ENCODE measurements at places on chromosomes 4 and X.

DNA sequence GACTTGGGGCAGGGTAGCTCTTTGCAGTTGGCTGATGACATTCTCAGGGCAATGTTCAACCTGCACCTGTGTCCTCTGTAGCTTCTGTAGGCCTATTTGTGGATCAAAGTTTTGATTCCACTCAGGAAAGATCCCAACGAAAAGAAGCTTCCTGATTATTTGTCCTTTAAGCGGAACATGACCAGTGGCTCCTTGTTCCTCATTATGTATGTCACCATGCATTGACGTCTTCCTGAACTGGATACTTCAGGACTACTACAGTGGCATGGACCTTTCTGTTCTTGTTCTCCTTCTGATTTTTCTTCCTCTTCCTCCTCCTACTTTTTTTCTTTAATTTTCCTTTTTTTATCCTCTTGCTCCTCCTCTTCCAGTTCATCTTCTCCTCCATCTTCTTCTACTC, 62.4 kb downstream of the NBDY start:
- no peak for DNase-seq

DNA sequence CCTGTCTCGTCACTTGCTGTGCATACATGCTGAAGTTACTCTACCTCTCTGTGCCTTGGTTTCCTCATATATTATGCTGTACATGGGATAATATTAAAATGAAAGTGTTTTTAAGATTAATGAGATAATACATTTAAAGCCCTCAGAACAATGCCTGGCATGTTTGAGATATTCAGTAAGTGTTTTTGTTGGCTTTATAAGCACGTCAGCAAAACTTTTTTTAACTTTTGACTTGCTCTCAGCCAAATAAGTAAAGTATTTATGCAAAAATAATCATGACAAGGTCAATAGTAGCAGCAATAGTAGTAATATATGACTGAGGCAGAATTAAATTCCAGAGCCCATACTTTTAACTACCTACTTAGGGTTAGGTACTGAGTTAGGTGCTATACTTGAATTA, 29.2 kb downstream of the LIMCH1 start:
- no peak for DNase-seq

- no peak for DNase-seq
Measured at GRCh38 chr4:85370400-85371032, 104.4 kb upstream of the ARHGAP24 start.

- DNase-seq, result peak; percentile 76
Measured at GRCh38 chrX:39050427-39050826, 249.2 kb downstream of the MID1IP1 start.

- DNase-seq, result no peak
Measured at GRCh38 chr4:99052902-99053301, 35.7 kb downstream of the ADH5 start.

- no peak for DNase-seq
Measured at GRCh38 chrX:72062916-72063315, 68.8 kb downstream of the RTL5 start.

- DNase-seq, result no peak
Measured at GRCh38 chrX:30111431-30111830, 103.9 kb upstream of the MAGEB2 start.

DNA sequence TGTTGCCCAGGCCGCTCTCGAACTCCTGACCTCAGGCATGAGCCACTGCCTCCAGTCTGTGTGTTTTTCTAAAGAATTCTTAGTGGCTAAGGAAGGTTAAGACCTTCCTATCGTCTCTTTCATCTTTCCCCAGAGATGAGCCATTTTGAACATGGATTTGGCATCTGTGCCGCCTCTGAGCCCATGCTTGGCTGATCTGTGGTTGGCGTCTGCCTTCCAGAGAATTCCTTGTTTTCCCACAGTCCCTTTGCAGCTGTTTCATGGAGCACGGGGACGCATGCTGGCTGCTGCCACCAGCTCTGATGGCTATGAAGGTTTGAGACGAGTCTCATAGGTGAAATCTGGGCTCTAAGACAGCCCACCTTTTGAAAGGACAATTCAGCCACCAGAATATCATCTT, 60.4 kb downstream of the SHROOM2 start:
- DNase-seq, result no peak

DNA sequence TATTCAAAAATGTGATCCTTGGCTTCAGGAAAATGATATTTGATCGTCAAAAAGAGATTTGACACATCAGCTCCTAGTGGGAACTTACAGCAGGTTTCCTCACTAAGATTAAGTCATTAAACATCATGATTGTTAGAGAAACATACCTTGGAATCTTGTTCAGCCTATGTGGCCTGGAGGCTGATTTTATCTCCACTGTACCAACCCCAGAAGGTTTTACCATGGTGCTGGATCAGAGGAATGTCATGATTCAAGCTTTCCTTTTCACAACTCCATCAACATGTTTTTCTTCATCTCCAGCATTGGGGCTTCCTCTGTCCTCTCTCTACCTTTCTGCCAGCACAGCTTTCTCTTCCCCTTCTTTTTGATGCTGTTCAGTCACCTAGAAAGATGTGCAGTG, 68.4 kb upstream of the MID1IP1 start:
- peak; percentile 61 for DNase-seq

- DNase-seq, result no peak
Measured at GRCh38 chr4:156021298-156021697, 67.6 kb upstream of the CTSO start.

DNA sequence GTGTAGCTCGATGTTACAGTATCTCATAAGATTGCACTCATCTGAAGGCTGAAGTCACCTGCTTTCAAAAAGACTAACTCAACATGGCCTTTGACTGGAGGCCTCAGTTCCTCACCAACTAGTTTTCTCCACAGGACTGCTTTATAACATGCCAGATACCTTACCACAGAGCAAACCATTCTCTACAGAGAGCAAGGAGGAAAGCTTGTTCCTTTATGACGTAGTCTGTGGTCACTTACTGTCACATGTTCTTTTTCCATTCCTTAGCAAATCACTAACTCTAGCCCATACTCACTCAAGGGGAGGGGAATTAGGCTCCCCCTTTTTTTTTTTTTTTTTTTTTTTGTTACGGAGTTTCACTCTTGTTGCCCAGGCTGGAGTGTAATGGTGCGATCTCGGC, 3.2 kb downstream of the THAP9 start:
- DNase-seq, result no peak

DNA sequence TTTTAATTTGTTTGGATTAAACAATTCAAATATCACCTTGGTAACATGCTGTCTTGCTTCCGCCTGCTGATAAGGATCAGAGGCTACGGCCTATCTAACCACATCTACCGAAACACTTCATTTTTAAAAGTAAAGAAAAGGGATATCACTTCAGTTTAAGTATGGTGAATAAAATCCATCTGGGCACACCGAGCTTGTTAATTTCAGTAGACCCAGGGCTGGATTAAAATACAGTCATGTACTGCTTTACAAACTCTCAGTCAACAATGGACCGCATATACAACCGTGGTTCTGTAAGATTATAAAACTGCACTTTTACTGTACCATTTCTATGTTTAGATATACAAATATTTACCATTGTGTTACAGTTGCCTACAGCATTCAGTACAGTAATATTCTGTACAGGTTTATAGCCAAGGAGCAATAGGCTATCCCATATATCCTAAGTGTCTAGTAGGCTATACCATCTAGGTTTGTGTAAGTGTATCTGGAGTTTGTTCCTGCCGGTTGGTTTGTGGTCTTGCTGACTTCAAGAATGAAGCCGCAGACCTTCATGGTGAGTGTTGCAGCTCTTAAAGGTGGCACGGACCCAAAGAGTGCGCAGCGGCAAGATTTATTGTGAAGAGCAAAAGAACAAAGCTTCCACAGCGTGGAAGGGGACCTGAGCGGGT, 40.0 kb downstream of the SEPTIN11 start:
- DNase-seq, result no peak

DNA sequence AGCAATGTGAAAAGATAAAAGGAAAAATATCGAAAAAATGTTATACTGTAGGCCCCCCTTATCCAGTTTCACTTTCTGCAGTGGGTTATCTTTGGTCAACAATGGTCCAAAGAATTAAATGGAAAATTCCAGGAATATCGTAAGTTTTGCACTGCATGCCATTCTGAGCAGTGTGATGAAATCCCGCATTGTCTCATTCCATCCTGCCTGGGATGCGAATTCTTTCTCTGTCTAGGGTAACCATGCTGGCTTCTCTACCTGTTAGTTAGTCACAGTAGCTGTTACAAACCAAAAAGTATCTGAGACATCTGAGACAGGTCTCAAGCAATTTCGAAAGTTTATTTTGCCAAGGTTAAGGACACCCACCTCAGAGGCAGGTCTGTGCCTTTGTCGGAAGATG, 170.3 kb downstream of the COX18 start:
- no peak for DNase-seq

DNA sequence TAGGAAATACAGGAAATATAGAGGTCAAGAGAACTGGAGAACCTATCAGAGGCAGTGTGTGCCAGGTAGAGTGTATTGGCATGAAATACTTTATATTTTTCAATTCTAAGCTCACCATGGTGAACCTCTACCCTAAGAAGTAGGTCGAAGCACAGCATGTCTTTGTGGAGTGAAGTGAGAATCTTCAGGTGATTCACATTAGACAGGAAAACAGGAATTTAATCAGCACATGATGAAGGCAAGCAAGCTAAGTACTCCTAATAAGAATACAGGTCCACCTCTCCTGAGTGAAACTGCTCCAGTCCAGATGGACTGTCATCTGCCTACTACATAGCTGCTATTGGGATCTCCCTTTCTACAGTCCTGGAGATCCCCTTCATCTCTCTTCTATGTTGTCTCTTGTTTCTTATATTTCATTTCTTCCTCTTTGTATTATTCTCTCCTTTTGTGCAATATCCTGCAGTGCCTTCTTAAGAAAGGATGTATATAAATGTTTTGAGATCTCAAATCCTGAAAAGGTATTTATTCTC, 159.0 kb downstream of the LRBA start:
- no peak for DNase-seq

DNA sequence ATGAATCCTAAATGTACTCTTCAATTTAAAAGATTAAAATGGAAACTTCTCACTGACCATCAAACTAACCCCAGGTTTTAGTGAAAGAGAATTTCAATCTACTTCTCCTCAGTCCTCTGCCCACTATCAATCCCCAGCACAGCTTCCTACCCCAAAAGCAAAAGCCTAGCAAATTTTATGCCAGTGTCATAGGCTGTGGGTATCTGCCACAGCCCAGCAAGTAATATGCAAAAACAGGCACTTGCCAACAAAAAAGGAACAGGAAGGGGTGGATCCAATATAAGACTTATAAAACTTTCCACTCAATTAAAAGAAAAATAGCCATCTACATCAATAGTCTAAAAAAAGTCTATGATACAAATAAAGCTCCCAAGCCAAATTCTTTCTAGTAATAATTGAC, 22.3 kb downstream of the CAMK2D start:
- no peak for DNase-seq

GRCh38 chr4:55143858-55144257, 18.5 kb upstream of the KDR start:
- peak; percentile 36 for DNase-seq

- no peak for DNase-seq
Measured at GRCh38 chr4:128908735-128909134, 99.2 kb downstream of the JADE1 start.

DNA sequence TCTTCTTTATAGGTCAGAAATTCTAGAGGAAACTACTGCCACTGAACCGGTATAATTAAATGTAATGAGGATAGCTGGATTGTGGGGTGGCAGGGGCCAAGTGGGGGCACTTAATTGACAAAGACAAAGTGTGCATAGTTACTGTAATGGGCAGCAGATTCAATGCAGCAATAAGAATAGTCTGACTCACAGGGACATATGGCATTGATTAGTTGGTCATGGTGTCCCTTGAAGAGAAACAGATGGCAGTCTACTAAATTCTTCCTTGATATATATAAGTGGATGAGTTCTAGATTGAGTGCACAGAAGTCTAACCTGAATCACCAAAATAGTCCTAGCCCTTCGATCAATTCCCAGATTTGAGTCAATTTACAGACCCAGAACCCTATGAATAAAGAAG, 31.6 kb downstream of the ETDC start:
- DNase-seq, result no peak

DNA sequence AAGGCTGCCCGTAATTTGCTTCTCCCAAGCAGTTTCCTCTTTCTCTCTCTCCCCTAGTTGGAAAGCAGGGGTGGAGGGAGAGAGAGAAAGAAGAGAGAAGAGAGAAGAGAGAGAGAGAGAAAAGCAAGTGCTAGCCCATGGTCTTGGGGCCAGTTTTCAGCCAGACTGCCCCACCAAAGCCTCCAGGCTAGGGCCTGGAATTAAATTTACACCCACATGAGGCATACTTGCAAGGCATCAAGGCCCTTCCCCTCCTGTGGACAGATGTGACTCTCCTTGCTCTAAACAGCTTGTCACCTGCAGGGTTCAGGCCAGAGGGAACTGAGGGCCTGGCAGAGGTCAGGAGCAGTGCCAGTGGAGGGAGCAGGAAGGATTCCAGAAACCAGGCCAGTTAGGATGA, 1.7 kb upstream of the CXCR3 start:
- no peak for DNase-seq

GRCh38 chrX:19629541-19629940, 114.2 kb upstream of the MAP3K15 start:
- no peak for DNase-seq

GRCh38 chr4:10074767-10075105, 41.9 kb downstream of the WDR1 start:
- peak; percentile 3 for DNase-seq

- peak; percentile 34 for DNase-seq
Measured at GRCh38 chr4:14916554-14917297, 85.6 kb upstream of the CPEB2 start.

DNA sequence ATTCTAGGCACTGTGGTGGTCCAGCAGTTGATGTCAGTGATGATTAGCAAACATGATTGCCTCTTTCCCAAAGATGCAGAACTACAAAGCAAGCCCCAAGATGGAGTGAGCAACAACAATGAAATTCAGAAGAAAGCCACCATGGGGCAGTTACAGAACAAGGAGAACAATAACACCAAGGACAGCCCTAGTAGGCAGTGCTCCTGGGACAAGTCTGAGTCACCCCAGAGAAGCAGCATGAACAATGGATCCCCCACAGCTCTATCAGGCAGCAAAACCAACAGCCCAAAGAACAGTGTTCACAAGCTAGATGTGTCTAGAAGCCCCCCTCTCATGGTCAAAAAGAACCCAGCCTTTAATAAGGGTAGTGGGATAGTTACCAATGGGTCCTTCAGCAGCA, 365.3 kb downstream of the MAPK10 start:
- no peak for DNase-seq

- DNase-seq, result no peak
Measured at GRCh38 chr4:152590179-152591031, 54.5 kb upstream of the FBXW7 start.

DNA sequence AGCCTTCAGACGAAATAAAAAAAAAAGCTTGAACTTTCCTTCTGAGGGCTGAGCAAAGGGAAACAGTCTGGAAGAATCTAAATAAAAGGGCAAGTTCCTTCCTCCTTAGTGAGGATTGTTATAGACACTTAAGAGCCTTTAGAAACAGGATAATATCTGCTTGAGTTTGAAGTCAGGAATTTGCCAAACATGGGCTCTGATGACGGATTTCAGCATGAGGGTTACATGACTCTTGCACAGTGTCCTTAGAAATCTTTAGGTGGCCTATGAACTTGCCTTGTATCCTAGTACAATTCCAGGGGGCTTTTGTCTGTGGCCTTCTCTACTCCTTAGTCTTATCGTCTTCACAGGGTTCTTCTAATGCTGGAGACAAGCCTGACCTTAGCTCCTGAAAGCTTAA, 94.1 kb downstream of the RLIM start:
- DNase-seq, result no peak

GRCh38 chr4:19230906-19231545, 1020.7 kb upstream of the SLIT2 start:
- no peak for DNase-seq

GRCh38 chrX:112094729-112095128, 12.2 kb upstream of the TRPC5 start:
- no peak for DNase-seq

GRCh38 chrX:10173331-10173900, 16.6 kb downstream of the CLCN4 start:
- DNase-seq, result peak; percentile 83

Measured in T47D (cell line).